Pericardium fibroblast (primary cell): ENCODE measurements at places on chromosomes 7 and 10. TPM values are rescaled to one million over a fixed set of nuclear protein-coding genes. Genes with fewer than 3 reads are reported as not detected.

The CFAP70 gene
- 0.23 and 0.94 TPM in 2 replicates for total RNA-seq

The PNLIP gene
- not detected in 2 replicates for total RNA-seq

The PON1 gene
- total RNA-seq: not detected in 2 replicates

The TMEM176B gene
- 2.2 and 12.2 TPM in 2 replicates for total RNA-seq

The SFTPA1 gene
- total RNA-seq: not detected in 2 replicates

The NEUROD6 gene
- not detected in 2 replicates for total RNA-seq

The CHAT gene
- total RNA-seq: not detected in 2 replicates

The CPVL gene
- total RNA-seq: 0.58 TPM in 1 of 2 replicates, not detected in the other

The TRIM50 gene
- not detected in 2 replicates for total RNA-seq

The SBDS gene
- 72.1 and 110 TPM in 2 replicates for total RNA-seq

The TEX47 gene
- total RNA-seq: not detected in 2 replicates

The ZKSCAN1 gene
- total RNA-seq: 16.1 and 22.1 TPM in 2 replicates

The RASA4B gene
- total RNA-seq: 1.8 and 10.6 TPM in 2 replicates

The HILPDA gene
- 13.3 and 29.0 TPM in 2 replicates for total RNA-seq

The FLNC gene
- total RNA-seq: 112 and 168 TPM in 2 replicates

The SLC26A5 gene
- total RNA-seq: not detected in 2 replicates

The OAT gene
- total RNA-seq: 116 and 159 TPM in 2 replicates

The ETV1 gene
- 1.5 and 3.6 TPM in 2 replicates for total RNA-seq

The KCNIP2 gene
- 0.12 TPM in 1 of 2 replicates, not detected in the other for total RNA-seq

The EPHB6 gene
- 32.3 and 42.5 TPM in 2 replicates for total RNA-seq

The MPP7 gene
- total RNA-seq: 0.51 TPM in 1 of 2 replicates, not detected in the other

The SEMA3D gene
- 4.7 and 12.1 TPM in 2 replicates for total RNA-seq

The SPACDR gene
- 8.4 TPM in 1 of 2 replicates, not detected in the other for total RNA-seq

The CREB3L2 gene
- 17.2 and 18.6 TPM in 2 replicates for total RNA-seq

The MTG1 gene
- total RNA-seq: 15.1 and 33.7 TPM in 2 replicates

The CLDN3 gene
- total RNA-seq: not detected in 2 replicates

The TBX20 gene
- 1.4 and 39.8 TPM in 2 replicates for total RNA-seq

The CACNB2 gene
- total RNA-seq: 1.2 and 1.9 TPM in 2 replicates

The NUTM2E gene
- total RNA-seq: 0.47 TPM in 1 of 2 replicates, not detected in the other

The CCT6A gene
- 76.1 and 92.5 TPM in 2 replicates for total RNA-seq

The WASL gene
- total RNA-seq: 12.9 and 17.6 TPM in 2 replicates

The C7orf57 gene
- not detected in 2 replicates for total RNA-seq

The SLC16A9 gene
- 0.93 and 1.8 TPM in 2 replicates for total RNA-seq

The TMEM229A gene
- 0.26 and 1.9 TPM in 2 replicates for total RNA-seq

The SNX10 gene
- not detected in 2 replicates for total RNA-seq

The DHTKD1 gene
- total RNA-seq: 9.1 and 9.7 TPM in 2 replicates

The GPR26 gene
- not detected in 2 replicates for total RNA-seq

The FGFR2 gene
- 0.35 TPM in 1 of 2 replicates, not detected in the other for total RNA-seq

The STEAP1B gene
- 2.9 and 3.8 TPM in 2 replicates for total RNA-seq

The TLX1 gene
- not detected in 2 replicates for total RNA-seq

The TMEM213 gene
- not detected in 2 replicates for total RNA-seq

The UNCX gene
- total RNA-seq: not detected in 2 replicates
